ENCODE measurements at places on chromosomes 7 and 10.

GRCh38 chr10:86964061-86964846 lies 4.0 kb upstream of the ADIRF start:
- no peak for DNase-seq

DNA sequence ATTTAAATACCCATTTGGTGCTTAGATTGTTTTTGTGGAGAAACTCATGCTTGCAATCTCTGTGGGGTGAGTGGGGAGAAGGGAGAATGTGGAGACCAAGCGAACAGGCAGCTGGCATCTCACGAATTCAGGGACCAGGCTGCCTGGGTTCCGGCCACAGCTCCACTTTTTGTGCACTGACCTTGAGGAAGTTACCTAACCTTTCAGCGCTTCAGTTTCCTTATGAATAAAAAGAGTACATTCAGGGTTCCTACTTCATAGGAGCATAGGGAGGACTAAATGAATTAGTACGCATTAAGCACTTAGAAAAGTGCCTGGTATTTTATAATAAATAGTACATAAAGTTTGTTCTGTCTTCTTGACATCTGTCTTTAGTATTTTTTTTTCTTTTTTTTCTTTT lies 72.5 kb downstream of the PRTFDC1 start:
- DNase-seq, result no peak

GRCh38 chr7:1053002-1053411 lies 8.7 kb downstream of the GPR146 start:
- DNase-seq, result no peak

GRCh38 chr10:67695555-67695954 lies 440 bp downstream of the CTNNA3 start:
- no peak for DNase-seq

- DNase-seq, result no peak
Observed at GRCh38 chr10:59891936-59892335, 14.4 kb downstream of the CCDC6 start.

DNA sequence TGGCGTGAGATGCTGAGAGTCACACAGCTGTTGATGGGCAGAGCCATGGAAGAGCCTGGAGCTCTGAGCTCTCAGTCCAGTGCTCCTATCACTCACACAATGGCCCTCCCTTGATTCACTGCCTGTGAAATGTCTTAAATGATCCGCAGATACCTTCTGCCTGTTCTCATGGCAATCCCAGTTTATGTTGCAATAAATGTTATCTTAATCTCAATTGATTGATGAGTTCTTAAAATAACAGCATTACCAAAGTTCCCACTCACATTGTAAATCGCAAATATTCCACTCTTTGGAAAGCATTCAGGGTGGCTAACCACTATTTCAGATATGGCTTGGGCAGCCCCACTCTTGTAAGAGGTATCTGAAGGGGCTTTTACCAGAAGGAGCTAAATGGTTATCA lies 865.5 kb downstream of the LRMDA start:
- no peak for DNase-seq

- DNase-seq, result no peak
Observed at GRCh38 chr10:93503075-93503474, 6.7 kb downstream of the CEP55 start.

- no peak for DNase-seq
Observed at GRCh38 chr7:133197972-133198544, 54.8 kb upstream of the EXOC4 start.

DNA sequence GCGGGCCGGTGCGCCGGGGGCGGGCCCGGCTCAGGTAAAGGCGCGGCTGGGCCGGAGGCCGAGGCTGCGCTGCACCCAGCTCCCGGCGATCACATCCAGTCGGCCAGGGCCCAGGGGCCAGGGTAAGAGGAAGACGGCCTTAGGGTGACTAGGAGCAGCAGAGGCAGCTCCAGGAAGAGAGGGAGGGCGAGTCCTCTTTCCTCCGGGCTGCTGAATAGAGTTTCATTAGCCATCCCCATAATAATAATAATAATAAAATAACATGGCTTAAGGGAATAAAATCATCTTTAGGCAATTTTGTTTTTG lies 44.8 kb upstream of the CDK1 start:
- DNase-seq, result no peak
